ENCODE measurements at places on chromosomes 3 and 15. TPM values are rescaled to one million over a fixed set of nuclear protein-coding genes. Genes with fewer than 3 reads are reported as not detected.
A peak's percentile ranks its signal among the peaks of the same experiment; 100 is the strongest.

DNA sequence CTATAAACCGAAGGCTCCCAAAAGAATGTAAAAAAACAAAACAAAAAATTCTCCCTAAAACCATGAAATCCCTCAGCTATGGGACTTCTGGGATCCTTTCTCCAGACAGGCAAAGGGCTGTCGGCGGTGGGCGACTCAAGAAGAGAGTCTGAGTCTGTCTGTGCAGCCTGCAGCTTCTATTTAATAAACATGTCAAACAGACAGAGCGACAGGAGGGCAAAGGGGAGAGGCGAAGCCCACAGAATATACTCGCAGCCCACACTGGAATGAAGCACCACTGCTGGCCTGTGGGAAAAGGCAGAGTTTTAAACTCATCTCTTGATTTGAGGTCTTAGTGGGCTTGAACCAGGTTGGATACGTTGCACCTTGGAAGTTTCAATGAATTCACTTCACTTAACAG lies 40.2 kb downstream of the ISL2 start:
- no peaks in the 10 kb centered on the region for H3K36me3 ChIP-seq
- H3K4me1 ChIP-seq = no peaks in the 10 kb centered on the region
- no peak for DNase-seq
- H3K27me3 ChIP-seq = no peaks in the 10 kb centered on the region
- no peak overlapping the region for H3K27ac ChIP-seq

GRCh38 chr15:33581032-33581431 lies 270.3 kb downstream of the RYR3 start:
- no peak overlapping the region for H3K4me3 ChIP-seq
- no peak for DNase-seq

GRCh38 chr3:126858401-126858800 lies 124.5 kb upstream of the PLXNA1 start:
- no peaks in the 10 kb centered on the region for H3K4me1 ChIP-seq
- H3K4me3 ChIP-seq = no peak overlapping the region
- H3K36me3 ChIP-seq = no peaks in the 10 kb centered on the region
- H3K27me3 ChIP-seq = no peaks in the 10 kb centered on the region
- DNase-seq = no peak

DNA sequence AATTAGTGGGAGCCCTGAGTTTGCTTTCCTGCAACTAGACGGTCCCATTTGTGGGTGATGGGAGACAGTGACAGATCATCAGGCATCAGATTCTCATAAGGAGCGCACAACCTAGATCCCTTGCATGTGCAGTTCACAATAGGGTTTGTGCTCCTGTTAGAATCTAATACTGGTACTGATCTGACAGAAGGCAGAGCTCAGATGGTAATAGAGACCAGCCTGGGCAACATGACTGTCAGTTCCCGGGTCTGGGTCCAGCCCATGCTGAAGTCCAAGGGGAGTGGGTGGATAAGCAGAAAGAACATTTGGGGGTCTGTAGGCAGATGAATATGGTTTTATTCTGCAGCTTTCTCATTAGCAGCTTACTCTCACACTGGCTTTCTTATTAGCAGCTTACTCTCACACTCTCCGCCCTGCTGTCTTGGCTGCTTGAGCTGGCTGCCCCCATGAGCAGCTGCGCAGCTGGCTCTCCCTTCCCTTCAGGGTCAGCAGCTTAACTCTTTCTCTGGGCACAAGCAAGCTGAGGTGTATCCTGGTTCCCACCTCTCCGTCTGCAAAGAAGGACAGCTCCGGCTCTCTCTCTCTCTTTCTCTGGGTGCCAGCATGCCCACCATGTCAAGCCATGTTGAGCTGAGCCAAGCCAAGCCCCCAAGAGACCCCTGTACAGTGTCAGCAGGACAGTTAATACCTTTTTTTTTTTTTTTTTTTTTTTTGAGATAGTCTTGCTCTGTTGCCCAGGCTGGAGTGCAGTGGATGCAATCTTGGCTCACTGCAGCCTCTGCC lies 46.5 kb downstream of the KLHDC8B start:
- no peaks in the 10 kb centered on the region for H3K27me3 ChIP-seq
- no peaks in the 10 kb centered on the region for H3K36me3 ChIP-seq
- DNase-seq = no peak
- no peaks in the 10 kb centered on the region for H3K4me1 ChIP-seq
- H3K4me3 ChIP-seq = no peak overlapping the region

DNA sequence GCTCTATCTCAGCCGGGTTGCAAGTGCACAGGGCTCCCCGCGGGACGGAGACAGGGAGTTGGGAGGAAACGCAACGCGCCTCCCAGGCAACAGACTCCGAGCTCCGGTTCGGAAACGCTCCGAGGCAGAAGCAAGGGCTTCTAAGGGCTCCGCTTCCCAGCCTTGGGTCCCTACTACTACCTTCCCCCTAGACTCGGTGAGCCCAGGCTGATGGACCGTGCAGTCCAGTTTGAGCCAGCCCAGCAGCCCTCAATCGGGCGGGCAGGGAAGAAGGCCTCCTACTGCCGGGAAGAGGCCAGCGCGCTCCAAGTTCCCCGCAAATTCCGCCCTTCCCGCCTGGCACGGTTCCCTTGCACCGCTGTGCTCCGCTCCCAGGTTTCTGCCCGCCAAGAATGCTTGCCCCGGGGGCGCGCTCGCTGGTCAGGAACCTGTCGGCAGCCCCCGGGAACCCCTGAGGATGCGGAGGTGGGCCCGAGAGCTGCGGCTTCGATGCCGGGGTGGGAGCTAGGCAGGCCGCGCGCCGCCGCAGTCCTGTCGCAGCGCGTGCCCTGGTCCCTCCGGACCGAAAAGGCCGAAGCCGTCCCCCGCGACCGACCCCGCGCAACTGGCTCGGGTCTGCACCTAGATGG lies 728 bp downstream of the TRANK1 start:
- H3K27ac ChIP-seq = peak overlapping the region; percentile 67
- peaks cover 13% of the 10 kb centered on the region for H3K4me1 ChIP-seq
- H3K4me3 ChIP-seq = peak overlapping the region; percentile 21
- peak; percentile 25 for DNase-seq
- H3K27me3 ChIP-seq = no peaks in the 10 kb centered on the region
- H3K36me3 ChIP-seq = no peaks in the 10 kb centered on the region

GRCh38 chr3:78907367-78907766 lies 860.4 kb downstream of the ROBO1 start:
- H3K27ac ChIP-seq = no peak overlapping the region
- no peak for DNase-seq
- no peaks in the 10 kb centered on the region for H3K27me3 ChIP-seq
- H3K4me3 ChIP-seq = no peak overlapping the region
- H3K4me1 ChIP-seq = no peaks in the 10 kb centered on the region

GRCh38 chr3:9803494-9803893 lies 6.6 kb upstream of the TTLL3 start:
- H3K4me1 ChIP-seq = peaks cover 10% of the 10 kb centered on the region
- DNase-seq = no peak
- no peak overlapping the region for H3K27ac ChIP-seq

- no peaks in the 10 kb centered on the region for H3K4me1 ChIP-seq
- no peaks in the 10 kb centered on the region for H3K27me3 ChIP-seq
- no peaks in the 10 kb centered on the region for H3K36me3 ChIP-seq
- no peak overlapping the region for H3K4me3 ChIP-seq
- H3K27ac ChIP-seq = no peak overlapping the region
- DNase-seq = no peak
Observed at GRCh38 chr15:33766389-33766788, 201.9 kb upstream of the CHRM5 start.

GRCh38 chr3:11944052-11944673 lies 60.0 kb upstream of the SYN2 start:
- no peak overlapping the region for H3K27ac ChIP-seq
- H3K4me3 ChIP-seq = no peak overlapping the region
- no peaks in the 10 kb centered on the region for H3K27me3 ChIP-seq
- no peaks in the 10 kb centered on the region for H3K4me1 ChIP-seq
- no peaks in the 10 kb centered on the region for H3K36me3 ChIP-seq
- no peak for DNase-seq

- peaks cover 9% of the 10 kb centered on the region for H3K4me1 ChIP-seq
- DNase-seq = no peak
- no peak overlapping the region for H3K27ac ChIP-seq
- no peaks in the 10 kb centered on the region for H3K36me3 ChIP-seq
- no peak overlapping the region for H3K4me3 ChIP-seq
Observed at GRCh38 chr3:194107107-194107506, 28.8 kb upstream of the HES1 start.

GRCh38 chr3:128356822-128357221 lies 109.9 kb downstream of the DNAJB8 start:
- no peak overlapping the region for H3K27ac ChIP-seq
- H3K36me3 ChIP-seq = peaks cover 12% of the 10 kb centered on the region
- H3K4me1 ChIP-seq = no peaks in the 10 kb centered on the region
- no peak overlapping the region for H3K4me3 ChIP-seq
- H3K27me3 ChIP-seq = no peaks in the 10 kb centered on the region

- DNase-seq = no peak
- H3K27me3 ChIP-seq = no peaks in the 10 kb centered on the region
- H3K4me1 ChIP-seq = no peaks in the 10 kb centered on the region
- H3K4me3 ChIP-seq = no peak overlapping the region
Observed at GRCh38 chr3:58519668-58520402, 17.2 kb downstream of the ACOX2 start.

DNA sequence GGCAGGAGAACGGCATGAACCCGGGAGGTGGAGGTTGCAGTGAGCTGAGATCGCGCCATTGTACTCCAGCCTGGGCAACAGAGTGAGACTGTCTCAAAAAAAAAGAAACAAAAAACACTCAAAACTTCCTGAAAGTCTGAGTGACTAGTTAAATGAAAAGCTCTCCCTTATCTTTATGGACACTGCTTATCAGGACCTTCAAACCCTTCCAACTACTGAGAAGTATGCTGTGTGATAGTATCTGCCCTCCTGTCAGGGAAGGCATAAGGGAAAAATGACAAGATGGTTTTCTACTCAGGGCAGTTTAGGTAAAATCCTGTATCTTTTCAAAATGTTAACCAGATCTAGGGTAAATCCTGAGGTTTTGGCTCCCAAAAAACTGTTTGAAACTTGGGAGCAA lies 21.8 kb downstream of the EMC7 start:
- H3K4me3 ChIP-seq = no peak overlapping the region
- no peak overlapping the region for H3K27ac ChIP-seq
- H3K27me3 ChIP-seq = no peaks in the 10 kb centered on the region

DNA sequence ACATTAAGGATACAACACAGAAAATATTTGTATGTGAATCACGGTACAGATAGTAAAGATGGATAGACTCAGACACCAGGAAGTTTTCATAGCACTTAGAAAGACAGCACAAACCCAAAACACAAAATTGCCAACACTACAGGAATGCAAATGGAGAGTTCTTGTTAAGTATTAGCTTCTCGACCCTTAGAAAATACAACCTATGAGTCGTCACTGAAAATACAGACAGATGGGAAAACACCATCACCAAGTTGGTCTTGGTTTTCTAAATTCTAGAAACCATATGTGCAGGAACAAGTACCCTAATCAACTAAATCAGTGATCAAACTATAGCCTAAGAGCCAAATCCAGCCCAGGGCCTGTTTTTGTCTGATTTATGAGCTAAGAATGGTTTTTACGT lies 50.7 kb downstream of the PEAK1 start:
- H3K4me1 ChIP-seq = no peaks in the 10 kb centered on the region
- H3K4me3 ChIP-seq = no peak overlapping the region
- H3K27me3 ChIP-seq = no peaks in the 10 kb centered on the region
- no peaks in the 10 kb centered on the region for H3K36me3 ChIP-seq
- DNase-seq = no peak
- H3K27ac ChIP-seq = no peak overlapping the region

DNA sequence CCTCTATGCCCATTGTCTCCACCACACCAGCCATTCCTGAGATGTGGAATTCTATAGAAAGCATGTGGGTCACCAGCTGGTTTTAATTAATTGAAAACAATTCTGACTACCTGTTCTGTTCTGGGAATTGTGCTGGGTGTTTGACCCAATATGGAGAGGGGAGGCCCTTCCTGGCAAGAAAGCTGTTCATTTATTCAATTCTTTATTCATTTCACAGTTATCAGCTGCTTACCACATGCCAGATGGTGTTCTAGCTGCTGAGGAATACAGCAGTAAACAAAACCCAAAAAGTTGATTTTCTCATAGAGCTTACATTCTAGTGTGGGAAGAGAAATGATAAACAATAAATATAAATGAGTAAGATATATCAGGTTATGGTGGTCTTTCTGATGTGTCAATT lies 296.1 kb upstream of the RASGRP1 start:
- no peak for DNase-seq
- no peak overlapping the region for H3K4me3 ChIP-seq
- H3K4me1 ChIP-seq = no peaks in the 10 kb centered on the region
- H3K27me3 ChIP-seq = peaks cover 5% of the 10 kb centered on the region

DNA sequence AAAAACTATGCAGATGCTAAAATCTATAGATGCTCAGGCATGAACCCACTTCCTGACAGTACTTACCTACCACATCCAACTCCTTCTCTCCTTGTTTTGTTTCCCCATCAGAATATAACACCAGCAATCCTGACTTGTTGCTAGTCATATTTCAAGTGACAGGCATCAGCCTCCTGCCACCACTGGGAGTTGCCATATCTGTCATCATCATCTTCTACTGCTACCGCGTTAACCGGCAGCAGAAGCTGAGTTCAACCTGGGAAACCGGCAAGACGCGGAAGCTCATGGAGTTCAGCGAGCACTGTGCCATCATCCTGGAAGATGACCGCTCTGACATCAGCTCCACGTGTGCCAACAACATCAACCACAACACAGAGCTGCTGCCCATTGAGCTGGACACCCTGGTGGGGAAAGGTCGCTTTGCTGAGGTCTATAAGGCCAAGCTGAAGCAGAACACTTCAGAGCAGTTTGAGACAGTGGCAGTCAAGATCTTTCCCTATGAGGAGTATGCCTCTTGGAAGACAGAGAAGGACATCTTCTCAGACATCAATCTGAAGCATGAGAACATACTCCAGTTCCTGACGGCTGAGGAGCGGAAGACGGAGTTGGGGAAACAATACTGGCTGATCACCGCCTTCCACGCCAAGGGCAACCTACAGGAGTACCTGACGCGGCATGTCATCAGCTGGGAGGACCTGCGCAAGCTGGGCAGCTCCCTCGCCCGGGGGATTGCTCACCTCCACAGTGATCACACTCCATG lies 65.3 kb downstream of the TGFBR2 start:
- peak overlapping the region; percentile 24 for H3K27ac ChIP-seq
- no peaks in the 10 kb centered on the region for H3K27me3 ChIP-seq
- peaks cover 94% of the 10 kb centered on the region for H3K4me1 ChIP-seq
- DNase-seq = no peak
- H3K36me3 ChIP-seq = peaks cover 57% of the 10 kb centered on the region

Gene FAM81A
- total RNA-seq = not detected

Gene IL5RA
- 0.33 TPM for total RNA-seq

Gene RASGRF1
- not detected for total RNA-seq

Gene LINGO1
- total RNA-seq = not detected

Gene POLR2H
- 61.3 TPM for total RNA-seq

Gene KLF15
- 0.72 TPM for total RNA-seq

Gene SUCNR1
- total RNA-seq = 0.15 TPM

Gene PSMD2
- total RNA-seq = 154 TPM

Gene PRSS50
- total RNA-seq = not detected

Gene CFAP20DC
- 0.50 TPM for total RNA-seq

Gene CALML4
- 5.1 TPM for total RNA-seq

Gene CNOT10
- 47.6 TPM for total RNA-seq

Measured in CD4-positive, alpha-beta memory T cell (primary cell).